ENCODE measurements at places on chromosomes 5 and 9.

GRCh38 chr9:74095925-74096324 lies 401.2 kb upstream of the RORB start:
- DNase-seq: no peak

- DNase-seq: peak; percentile 29
Observed at GRCh38 chr9:131398204-131398603, 4.3 kb downstream of the PRRC2B start.

- no peak for DNase-seq
Observed at GRCh38 chr5:96870094-96871026, 5.9 kb upstream of the ERAP2 start.

GRCh38 chr5:39513236-39513635 lies 88.5 kb upstream of the DAB2 start:
- peak; percentile 42 for DNase-seq

GRCh38 chr5:60826653-60827052 lies 17.4 kb downstream of the ELOVL7 start:
- no peak for DNase-seq

- no peak for DNase-seq
Observed at GRCh38 chr5:1743061-1743768, 56.4 kb downstream of the MRPL36 start.

GRCh38 chr5:137491121-137491520 lies 8.0 kb downstream of the SPOCK1 start:
- peak; percentile 80 for DNase-seq

DNA sequence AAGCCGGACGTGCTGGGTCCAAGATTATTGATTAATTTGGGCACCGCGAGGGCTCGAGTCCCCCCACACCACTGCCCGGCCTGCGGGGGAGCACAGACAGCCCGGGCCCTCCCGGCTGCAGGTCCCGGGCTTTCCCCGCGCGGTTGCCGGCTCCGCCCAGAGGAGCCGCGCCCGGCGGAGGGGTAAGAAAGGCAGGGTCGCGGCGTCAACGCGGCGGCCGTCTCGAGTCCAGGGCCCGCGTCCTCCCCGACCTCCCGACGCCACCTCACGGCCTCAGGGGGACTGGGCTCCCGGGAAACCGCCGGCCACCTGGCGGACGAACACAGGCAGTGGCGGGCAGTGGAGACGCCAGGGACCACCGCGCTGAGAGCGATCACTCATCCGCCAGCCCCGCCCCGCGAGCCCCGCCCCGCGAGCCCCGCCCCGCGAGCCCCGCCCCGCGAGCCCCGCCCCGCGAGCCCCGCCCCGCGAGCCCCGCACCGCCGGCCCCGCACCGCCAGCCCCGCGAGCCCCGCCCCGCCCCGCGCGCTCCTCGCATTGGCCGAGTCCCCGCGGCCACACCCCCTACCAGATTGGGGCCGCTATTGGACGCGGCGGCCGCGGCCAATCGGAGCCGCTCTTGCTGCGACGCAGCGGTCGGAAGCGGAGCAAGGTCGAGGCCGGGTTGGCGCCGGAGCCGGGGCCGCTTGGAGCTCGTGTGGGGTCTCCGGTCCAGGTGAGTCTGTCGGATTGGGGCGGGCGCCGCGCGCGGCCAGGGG lies at the start of gene MRPL41:
MRPL41 (plus strand) TSS at position 616 of the 758 bp plus-strand sequence. CDS start 203 bp downstream, outside the sequence.
- peak; percentile 91 for DNase-seq

- DNase-seq: peak; percentile 15
Observed at GRCh38 chr5:154276973-154277331, 86.4 kb downstream of the GALNT10 start.

DNA sequence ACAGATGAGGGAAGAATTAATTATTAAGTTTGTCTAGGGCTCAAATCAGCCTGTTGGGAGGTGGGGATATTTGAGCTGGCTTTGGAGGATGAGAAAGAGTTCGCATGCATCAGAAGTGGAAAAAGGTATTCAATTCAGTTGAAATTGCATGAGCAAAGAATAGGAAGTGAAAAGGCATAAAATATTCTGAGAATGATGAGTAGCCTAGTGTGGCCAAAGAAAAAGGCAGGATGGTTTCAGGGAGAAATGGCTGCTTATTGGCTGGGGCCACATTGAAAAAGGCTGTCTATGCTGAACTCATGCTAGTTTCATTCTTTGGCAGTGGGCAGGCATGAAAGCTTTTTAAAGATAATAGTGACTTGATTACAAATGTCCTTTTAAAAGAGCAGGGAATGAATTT lies 235.4 kb upstream of the RIOK2 start:
- DNase-seq: no peak

DNA sequence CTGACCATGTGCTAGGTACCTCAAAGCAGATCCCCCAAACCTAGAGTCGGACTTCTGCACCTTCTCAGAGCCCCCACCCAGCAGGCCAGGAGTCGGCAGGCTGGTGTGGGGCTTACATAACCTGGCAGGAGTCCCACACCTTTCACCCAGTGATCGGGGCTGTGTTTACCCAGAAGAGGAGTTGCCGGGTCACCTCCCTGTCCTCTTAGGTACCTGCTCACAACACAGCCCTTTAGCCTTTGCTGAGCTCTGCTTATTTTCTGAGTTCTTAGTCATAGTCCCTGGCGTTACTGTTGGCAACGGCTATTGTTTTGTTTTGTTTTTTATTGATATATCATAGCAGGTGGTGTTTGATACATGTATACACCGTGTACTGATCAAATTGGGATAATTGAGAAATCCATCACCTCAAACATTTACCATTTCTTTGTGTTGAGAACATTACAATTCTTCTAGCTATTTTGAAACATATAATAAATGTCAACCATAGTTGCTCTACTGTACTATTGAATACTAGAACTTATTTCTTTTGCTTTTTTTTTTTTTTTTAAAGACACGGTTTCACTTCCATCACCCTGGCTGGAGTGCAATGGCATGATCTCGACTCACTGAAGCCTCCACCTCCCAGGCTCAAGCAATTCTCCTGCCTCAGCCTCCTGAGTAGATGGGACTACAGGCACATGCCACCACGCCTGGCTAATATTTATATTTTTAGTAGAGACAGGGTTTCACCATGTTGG lies 10.4 kb upstream of the EEIG1 start:
- DNase-seq: peak; percentile 76
